Activated T-cell treated with anti-CD3 and anti-CD28 coated beads, Interleukin-2, amount 50 U/mL, for 24 hours (primary cell): ENCODE measurements at places on chromosomes 13 and 19.

DNA sequence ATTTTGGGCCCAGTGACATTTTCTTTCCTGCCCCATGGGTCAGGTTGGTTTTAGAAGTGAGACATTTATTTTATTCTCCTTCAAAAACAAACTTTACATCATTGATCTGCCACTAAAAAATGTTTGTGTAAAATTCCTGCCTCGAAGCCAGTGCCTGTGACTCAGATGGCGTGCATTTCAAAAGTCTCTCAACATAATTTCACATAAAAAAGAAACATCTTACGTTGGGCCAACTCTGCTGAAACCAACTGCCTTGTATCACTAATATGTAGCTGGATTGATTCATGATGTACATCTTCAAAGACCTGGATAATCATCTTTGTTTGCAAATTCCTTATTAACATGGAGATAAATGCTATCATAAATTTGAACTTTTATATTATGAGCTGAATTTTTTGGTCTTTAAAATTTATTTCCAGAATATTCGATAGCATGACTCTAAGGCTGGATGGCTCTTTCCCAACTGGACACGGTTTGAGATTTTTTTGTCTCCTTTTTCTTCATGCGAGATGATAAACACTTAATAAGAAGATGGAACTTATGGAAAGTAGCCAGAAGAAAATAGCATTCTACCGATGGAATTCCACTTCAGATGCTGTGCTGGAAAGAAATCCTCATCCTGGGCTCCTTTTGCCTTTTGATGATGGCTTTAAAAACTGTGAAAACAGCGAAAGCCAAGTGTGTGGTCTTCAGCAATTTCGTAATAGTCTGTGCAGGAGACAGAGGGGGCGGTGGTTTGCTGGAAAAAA, 420.5 kb downstream of the FGF9 start:
- no peak overlapping the region for H3K4me3 ChIP-seq
- H3K4me1 ChIP-seq = peaks cover 33% of the 10 kb centered on the region
- H3K27ac ChIP-seq = no peak overlapping the region
- peaks cover 5% of the 10 kb centered on the region for H3K36me3 ChIP-seq
- DNase-seq = no peak

DNA sequence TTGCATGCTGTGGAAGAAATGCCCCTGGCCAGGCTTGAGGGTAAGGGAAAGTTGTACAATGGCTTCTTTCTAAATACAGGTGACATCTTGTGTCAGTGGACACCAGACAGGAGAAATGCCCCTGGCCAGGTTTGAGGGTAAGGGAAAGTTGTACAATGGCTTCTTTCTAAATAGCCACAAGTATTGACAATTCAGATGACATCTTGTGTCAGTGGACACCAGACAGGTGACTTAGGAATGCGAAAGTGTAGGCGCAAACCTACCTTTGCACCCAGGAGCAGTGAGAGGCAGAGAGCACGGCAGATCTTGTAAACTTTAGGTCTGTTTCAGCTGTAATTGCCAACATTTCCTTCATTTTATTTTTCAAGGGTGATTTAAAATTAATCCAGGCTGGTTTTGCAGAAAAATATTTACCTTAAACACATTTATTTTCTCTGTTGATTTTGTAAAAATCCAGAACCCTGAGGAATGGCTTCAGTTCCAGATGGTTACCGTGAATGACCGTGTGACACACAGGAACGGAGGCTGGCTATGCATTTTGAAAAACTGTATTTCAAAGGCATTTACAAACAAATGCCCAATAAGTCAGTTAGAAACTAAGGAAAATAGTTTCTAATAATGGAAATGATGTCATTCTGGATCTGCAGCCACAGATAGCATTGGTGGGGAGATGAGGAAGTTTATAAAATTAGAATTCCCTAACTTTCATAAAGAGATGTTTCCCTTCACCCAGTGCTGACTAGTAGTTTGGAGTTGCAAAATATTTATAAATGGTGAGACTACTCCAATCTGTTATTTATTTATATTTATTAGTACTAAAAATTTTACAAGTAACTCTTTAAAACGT, 34.9 kb downstream of the TNFSF13B start:
- no peaks in the 10 kb centered on the region for H3K27me3 ChIP-seq
- no peak overlapping the region for H3K4me3 ChIP-seq
- DNase-seq = no peak
- peaks cover 13% of the 10 kb centered on the region for H3K36me3 ChIP-seq
- no peak overlapping the region for H3K27ac ChIP-seq

- H3K4me3 ChIP-seq = no peak overlapping the region
- H3K36me3 ChIP-seq = peaks cover 2% of the 10 kb centered on the region
- H3K27ac ChIP-seq = no peak overlapping the region
These were observed 5.9 kb upstream of the SIGLEC7 start for GRCh38 chr19:51135986-51136762.

DNA sequence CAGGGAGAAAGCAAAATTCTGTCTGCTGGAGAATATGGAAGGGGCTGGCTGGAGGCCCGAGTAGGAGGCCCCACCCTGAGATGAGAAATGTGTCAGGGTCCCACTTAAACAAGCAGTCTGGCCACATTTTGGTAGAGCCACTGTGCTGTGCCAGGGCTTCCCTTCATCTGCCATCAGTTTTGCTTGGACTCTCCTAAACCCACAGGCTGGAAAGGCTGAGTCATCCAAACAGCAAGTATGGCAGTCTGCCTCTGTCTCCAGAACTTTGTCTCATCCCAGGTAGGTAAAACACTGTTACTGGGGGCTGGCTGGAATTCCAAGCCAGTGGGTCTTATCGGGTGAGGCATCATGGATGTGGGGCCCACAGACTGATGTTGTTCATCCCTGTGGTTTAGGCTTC, 1390.6 kb downstream of the UQCRFS1 start:
- H3K36me3 ChIP-seq = peaks cover 38% of the 10 kb centered on the region
- H3K27ac ChIP-seq = no peak overlapping the region
- H3K27me3 ChIP-seq = no peaks in the 10 kb centered on the region
- no peak overlapping the region for H3K4me3 ChIP-seq

DNA sequence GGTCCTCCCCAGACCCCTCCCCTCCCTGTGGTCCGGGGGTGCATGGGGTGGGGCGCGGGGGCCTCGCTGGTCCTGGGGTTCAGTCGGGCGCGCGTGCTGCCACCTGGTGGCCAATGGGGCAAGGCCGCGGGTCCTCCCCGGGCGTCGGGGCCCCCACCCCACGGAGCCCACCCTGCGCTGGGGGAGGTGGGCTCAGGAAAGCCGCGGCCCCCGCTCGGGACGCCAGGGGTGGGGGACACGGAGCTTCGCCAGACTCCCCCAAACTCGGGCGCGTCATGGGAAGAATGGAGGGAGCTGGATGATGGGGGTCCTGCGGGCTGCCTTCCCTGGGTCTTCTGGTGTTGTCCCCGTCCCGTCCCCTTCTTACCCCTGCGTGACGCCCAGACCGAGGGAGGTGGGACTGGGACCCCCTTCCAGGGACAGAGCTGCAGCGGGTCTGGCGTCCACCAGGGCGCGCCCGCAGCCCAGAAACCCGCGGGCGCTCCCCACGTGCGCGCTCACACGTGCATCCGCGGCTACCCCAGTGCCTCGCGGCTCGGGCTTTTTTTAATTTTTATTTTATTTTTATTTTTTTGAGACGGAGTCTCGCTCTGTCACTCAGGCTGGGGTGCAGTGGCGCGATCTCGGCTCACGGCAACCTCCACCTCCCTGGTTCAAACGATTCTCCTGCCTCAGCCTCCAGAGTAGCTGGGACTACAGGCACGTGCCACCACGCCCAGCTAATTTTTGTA, 19.8 kb upstream of the TCF3 start:
- H3K27me3 ChIP-seq = peaks cover 68% of the 10 kb centered on the region
- H3K36me3 ChIP-seq = no peaks in the 10 kb centered on the region
- peaks cover 19% of the 10 kb centered on the region for H3K4me1 ChIP-seq
- no peak overlapping the region for H3K27ac ChIP-seq
- peak; percentile 83 for DNase-seq

DNA sequence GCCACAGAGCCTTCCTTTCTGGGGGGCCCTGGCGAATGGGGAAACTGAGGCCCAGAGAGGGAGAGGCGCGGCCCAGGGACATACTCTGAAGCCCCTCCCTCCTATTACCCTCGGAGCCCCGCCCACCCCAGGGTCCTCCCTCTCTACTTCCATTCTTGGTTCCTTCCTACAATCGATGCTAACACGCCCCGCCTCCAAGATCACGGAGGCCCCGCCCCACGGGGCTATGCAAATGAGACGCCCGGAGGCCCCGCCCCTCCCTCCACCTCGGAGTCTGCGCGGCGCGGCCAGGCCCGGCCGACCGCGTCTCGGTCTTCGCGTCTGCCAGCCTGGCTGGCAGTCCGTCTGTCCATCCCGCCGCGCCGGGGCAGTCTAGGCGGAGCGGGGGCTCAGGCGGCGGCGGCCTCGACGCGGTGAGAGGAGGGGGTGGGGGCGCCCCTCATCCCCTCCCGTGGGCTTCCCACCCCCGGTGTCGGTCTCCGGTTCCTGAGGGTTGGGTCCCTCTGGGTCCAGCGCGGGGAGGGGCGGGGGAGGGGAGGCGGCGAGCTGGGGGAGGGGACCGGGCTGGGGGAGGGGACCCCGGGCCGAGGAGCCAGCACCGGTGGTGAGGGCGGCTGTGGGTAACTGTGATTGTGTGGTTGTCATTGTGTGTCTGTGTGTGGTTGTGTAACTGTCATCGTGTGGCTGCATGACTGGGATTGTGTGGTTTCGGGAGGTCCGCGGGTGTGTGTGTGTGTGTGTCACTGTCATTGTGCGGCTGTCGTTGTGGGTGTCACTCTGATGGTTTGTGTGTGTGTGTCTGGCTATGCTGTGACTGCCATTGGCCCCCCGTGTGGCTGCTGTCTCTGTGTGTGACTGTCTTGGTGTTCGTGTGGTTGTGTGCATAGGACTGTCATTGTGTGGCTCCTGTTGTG, at the start of gene PLPPR2:
Gene PLPPR2, plus strand, starts transcription at position 273 of the 914 bp plus-strand sequence. CDS start 2,242 bp downstream, outside the sequence.
- peak within 1 kb of the TSS; percentile 66 for H3K4me3 ChIP-seq
- peaks cover 8% of the 10 kb centered on the region for H3K4me1 ChIP-seq
- H3K27ac ChIP-seq = peak within 1 kb of the TSS; percentile 55
- DNase-seq = peak; percentile 89
- peaks cover 11% of the 10 kb centered on the region for H3K27me3 ChIP-seq

DNA sequence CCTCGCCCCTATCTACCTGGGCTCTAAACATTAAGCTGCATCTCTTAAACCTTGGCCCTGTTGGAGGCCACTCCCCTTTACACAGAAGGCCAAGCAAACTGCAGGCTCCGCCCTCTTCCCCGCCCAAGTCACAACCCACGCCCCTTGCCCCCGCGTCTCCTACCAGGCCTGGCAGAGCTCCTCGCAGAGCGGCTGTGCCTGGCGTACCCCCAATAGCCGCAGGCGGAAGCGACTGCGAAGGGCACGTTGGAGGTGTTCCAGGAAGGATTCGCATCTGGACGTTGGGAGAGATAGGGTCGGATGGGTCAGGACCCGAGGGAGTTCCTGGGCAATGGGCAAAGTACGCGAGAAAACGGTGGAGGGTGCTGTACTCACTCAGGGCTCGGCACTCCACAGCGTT, 5.9 kb downstream of the RTBDN start:
- peak; percentile 51 for DNase-seq
- H3K27me3 ChIP-seq = peaks cover 88% of the 10 kb centered on the region
- H3K27ac ChIP-seq = no peak overlapping the region

DNA sequence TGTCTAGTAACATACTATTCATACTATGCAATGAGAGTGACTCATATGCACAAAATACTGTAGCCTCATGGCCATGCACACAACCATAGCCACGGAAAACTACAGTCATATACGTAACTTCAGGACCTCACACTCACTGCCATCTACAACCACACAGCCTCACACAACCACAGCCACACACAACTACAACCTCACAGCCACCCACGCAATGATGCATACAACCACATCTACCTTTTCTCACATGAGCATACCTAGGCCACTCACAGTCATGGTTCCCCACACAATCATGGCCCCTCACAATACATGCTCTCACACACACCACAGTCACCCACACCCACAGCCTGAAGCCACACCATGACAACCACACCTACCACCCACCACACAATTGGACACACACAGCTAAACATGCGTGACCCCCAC, 8.7 kb upstream of the TNFSF14 start:
- peaks cover 60% of the 10 kb centered on the region for H3K4me1 ChIP-seq
- H3K36me3 ChIP-seq = peaks cover 4% of the 10 kb centered on the region
- H3K27me3 ChIP-seq = no peaks in the 10 kb centered on the region

DNA sequence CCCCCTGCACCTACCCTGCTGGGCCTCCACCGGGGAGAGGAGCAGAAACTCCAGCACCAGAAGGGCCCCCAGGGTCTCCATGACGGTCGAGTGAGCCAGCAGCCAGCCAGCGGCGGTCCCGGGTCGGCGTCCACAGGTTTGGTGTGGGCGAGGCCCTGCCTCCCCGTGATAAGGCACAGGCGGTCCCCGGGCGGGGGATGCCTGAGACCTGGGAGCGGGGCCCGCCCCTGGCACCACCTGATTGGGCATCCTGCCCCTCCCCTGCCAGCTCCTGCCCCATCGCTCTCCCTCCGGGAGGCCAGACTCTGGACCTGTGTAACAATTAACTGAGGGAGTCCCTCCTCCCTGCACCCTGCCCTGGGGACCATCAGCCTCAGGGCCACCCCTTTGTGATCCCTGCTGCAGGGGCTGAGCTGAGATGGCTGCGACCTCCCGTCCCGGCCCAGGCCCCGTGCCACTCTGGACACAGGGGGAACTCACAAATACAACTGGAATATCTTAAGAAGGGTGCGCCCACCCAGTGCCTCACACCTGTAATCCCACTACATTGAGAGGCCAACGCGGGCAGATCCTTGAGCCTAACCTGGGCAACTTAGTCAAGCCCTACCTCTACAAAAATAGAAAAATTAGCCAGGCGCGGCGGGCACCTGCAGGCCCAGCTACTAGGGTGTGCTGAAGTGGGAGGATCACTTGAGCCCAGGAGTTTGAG, at the start of gene SMIM24:
Gene SMIM24, minus strand, starts transcription at position 143 of the 709 bp plus-strand sequence. Its CDS starts 62 bp downstream, at position 81.
- H3K27ac ChIP-seq = no peak within 1 kb of the TSS
- H3K4me1 ChIP-seq = peaks cover 12% of the 10 kb centered on the region
- no peak for DNase-seq
- H3K27me3 ChIP-seq = no peaks in the 10 kb centered on the region

- peaks cover 24% of the 10 kb centered on the region for H3K4me1 ChIP-seq
- H3K36me3 ChIP-seq = no peaks in the 10 kb centered on the region
- H3K27ac ChIP-seq = peak overlapping the region; percentile 87
- peaks cover 6% of the 10 kb centered on the region for H3K27me3 ChIP-seq
These were observed 87.1 kb upstream of the STK24 start for GRCh38 chr13:98664047-98664446.

- no peaks in the 10 kb centered on the region for H3K27me3 ChIP-seq
- no peak overlapping the region for H3K4me3 ChIP-seq
- DNase-seq = no peak
- H3K27ac ChIP-seq = no peak overlapping the region
- H3K36me3 ChIP-seq = no peaks in the 10 kb centered on the region
These were observed 163.4 kb downstream of the KCTD12 start for GRCh38 chr13:76722782-76723181.

- no peaks in the 10 kb centered on the region for H3K36me3 ChIP-seq
- no peak overlapping the region for H3K27ac ChIP-seq
- no peaks in the 10 kb centered on the region for H3K4me1 ChIP-seq
These were observed 15.2 kb upstream of the PABPC3 start for GRCh38 chr13:25080773-25081172.

DNA sequence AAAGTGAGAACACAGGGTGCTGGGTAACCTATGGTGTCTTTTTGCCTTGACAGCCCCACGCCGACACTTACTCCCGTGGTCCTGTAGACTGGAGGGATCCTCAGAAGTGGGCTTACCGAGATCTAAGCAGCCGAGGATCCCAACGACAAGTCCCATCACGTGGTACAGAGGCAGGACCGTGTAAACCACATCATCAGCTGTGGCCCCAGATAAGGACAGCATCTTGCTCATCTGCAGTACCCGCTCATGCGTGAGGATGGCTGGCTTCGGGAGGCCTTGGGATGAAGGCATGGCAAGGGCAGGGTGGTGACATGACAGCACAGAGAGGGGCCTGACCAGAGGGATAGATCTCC, 2.1 kb downstream of the SLC27A5 start:
- DNase-seq = no peak
- H3K4me1 ChIP-seq = peaks cover 6% of the 10 kb centered on the region
- peaks cover 14% of the 10 kb centered on the region for H3K36me3 ChIP-seq
- no peak overlapping the region for H3K4me3 ChIP-seq
